ENCODE measurements at places on chromosomes 11 and 22.

GRCh38 chr11:27058456-27058855 is 17.8 kb downstream of the BBOX1 start:
- DNase-seq, result no peak

GRCh38 chr11:124043420-124043819 is 2.3 kb upstream of the OR10G7 start:
- no peak for DNase-seq

GRCh38 chr22:34055525-34056200 is 135.4 kb upstream of the LARGE1 start:
- DNase-seq, result no peak

- DNase-seq, result no peak
Measured at GRCh38 chr11:130711193-130711592, 205.1 kb downstream of the SNX19 start.

DNA sequence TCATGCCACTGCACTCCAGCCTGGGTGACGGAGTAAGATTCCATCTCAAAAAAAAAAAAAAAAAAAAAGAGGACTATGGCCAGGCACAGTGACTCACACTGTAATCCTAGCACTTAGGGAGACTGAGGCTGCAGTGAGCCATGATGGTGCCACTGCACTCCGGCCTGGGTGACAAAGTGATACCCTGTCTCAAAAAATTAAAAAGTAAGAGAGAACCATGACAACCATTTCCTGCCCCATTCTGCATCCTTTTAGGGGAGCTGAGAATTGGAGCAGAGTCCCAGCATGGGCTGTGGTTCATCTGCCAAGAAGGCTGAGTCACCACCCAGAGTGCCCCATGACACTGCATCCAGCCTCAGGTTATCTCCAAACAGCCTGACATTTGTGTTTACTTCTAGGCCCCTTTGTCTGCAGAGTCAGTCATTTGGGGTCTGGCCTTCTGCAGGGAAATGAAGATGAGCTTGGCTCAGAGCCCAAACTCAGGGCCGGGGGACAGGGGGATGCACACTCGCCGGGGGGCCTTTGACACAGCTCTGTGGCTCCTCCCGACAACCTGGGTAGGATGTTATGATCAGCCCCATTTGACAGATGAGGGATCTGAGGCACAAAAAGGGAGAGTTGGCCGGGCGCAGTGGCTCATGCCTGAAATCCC is 4.7 kb downstream of the CSDC2 start:
- DNase-seq, result no peak

GRCh38 chr11:93740031-93740729 is 1.1 kb downstream of the TAF1D start:
- DNase-seq, result no peak

- DNase-seq, result no peak
Measured at GRCh38 chr11:11607772-11608171, 14.0 kb downstream of the GALNT18 start.

- no peak for DNase-seq
Measured at GRCh38 chr22:37745548-37746365, 48.9 kb downstream of the TRIOBP start.

DNA sequence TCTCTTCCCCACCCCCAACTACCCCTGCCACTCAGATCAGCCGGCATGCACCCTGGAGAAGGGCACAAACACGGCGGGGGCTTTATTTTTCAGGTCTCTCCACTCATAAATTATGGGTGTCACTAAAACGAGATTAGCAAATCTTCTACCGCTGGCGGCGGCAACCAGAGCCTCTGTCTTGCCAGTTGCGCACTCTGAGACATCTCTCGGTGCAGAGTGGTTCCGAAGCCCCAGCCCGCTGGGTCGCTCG is 125.3 kb upstream of the C11orf58 start:
- DNase-seq, result no peak

DNA sequence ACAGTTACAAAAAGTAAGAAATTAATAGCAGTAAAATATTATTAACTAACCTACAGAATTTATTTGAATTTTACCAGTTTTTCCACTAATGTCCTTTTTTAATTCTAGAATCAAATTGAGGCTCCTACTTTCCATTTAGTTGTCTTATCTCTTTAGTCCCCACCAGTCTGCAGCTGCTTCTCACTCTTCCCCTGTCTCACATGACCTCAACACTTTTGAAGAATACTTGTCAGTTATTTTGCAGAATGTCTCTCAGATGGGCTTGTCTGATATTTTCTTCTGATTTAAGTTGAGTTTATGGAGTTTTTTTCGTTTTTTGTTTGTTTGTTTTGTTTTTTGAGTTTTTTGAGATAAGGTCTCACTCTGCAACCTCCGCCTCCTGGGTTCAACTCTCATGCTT is 74.3 kb upstream of the ADORA2A start:
- no peak for DNase-seq

DNA sequence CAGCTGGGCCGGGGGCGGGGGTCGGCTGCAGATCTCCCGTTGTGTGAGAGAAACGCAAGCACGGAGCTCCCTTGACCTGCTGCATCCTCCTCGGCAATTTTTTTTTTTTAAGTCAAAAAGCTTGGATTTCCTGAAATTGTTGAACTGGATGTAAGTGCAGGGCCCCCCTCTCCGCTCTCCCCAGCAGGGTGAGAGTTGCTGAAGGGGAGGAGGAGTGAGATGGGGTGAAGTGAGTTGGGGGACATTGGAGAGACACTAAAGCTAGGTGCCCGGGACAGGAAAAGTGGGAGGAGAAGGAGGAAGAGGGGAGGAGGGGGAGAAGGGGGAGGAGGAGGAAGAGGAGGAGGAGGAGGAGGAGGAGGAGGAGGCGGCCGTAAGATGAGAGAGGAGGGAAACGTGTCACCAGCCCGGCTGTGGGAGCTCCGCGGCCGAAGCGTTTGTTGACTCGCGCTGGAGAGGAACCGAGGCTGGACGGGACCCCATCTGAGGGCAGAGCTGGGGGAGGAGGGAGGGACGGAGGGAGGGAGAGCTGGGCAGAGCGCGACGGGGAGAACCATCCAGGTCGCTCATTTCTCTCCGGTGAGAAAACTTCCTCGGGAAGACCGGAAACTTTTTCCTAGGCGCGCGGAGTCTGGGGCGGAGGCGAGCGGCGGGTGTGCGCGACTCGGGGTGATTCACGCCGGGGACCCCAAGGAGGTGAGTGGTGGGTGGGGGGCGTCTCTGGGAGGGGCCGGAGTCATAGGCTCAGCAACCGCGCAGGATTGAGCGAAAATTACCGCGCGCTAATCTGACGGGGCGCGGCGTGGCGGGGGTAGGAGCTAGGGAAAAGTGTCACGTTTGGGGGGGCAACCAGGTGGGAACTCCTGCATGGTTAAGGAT is 80.2 kb downstream of the PRR5L start:
- DNase-seq, result no peak

GRCh38 chr11:67582011-67582410 is 1.6 kb upstream of the GSTP1 start:
- no peak for DNase-seq

- no peak for DNase-seq
Measured at GRCh38 chr11:30583476-30584280, 2.5 kb downstream of the MPPED2 start.

DNA sequence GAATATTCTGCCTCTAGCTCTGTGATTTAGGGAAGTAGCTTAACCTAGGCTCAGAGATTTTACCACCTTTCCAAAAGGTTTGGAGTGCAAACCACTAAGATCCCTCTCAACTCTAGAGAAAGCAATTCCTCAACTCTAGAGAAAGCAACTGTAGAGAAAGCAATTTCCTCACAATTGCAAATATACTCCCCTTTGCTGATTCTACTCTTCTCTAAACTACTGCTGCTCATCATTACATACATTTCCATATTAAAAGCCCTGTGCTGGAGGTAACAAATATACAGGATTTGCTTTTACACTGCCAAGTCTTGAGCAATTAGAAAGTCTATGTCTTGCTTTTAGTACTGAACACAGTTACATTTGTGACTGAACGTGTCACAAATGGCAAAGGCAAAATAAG is 48.2 kb downstream of the ALG9 start:
- DNase-seq, result no peak

DNA sequence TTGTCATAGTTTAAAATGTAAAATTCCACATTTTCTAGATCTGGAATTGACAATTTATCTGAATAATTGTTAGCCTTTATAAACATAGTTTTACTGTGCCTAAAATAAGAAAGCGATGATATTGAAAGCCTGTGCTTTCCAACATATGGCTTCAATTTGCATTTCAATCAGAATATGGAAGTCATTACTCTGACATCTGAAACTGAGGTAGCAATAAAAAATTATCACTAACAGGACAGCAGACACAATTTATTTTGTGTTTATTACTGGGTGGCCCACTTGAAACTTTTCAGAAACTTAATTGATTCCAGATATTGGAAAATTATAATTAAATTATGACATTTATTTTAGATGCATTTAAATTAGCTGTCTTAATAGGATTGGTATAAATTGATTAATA is 78.5 kb downstream of the TMEM135 start:
- DNase-seq, result no peak

DNA sequence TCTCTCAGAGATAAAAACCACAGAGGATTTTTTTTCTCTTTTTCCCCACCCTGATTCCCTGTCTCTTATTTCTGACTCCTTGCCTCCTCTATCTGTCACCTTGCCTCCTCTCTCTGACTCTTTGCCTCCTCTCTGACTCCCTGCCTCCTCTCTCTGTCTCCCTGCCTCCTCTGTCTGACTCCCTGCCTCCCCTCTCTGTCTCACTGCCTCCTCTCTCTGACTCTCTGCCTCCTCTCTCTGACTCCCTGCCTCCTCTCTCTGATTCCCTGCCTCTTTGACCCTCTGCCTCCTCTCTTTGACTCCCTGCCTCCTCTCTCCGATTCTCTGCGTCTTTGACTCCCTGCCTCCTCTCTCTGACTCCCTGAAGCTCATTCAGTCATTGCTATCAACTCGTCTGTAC is 3.1 kb downstream of the RASD2 start:
- no peak for DNase-seq

- DNase-seq, result no peak
Measured at GRCh38 chr22:46391486-46392136, 56.1 kb downstream of the TRMU start.

DNA sequence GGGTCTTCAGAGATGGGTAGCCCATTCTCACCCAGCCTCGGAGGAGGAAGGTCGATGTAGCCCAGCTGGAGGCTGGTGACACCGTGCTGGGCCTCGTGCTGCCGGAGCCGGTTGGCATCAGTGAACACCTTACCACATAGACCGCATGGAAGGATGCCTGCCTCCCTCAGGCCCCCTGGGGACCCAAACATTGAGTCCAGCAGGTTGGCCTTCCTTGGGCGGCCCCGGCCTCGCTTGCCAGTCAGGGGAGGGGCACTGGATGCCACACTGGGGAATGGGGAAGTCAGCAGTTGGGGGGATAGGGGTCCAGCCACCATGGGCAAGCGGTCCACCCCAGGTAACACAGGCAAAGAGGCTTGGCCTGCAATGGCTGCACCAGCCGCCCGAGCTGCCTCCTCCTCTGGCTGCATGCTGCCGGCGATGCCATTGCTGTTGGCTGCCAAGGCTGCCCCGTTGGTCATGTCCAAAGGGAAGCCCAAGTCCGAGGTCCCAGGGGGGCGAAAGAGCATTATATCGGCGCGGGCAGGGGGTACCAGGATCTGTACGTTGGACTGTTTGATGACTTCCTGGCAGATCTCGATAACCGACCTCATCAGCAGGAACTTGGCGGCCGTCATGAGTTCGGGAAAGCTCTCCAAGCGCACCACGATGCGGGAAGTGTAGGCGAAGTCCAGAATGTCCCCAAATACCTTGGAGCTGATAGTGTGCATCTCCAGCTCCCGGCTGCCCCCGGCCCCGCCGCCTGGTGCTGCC is 1.4 kb downstream of the PATZ1 start:
- no peak for DNase-seq

GRCh38 chr11:72179049-72179803 is 12.7 kb upstream of the FOLR1 start:
- no peak for DNase-seq

DNA sequence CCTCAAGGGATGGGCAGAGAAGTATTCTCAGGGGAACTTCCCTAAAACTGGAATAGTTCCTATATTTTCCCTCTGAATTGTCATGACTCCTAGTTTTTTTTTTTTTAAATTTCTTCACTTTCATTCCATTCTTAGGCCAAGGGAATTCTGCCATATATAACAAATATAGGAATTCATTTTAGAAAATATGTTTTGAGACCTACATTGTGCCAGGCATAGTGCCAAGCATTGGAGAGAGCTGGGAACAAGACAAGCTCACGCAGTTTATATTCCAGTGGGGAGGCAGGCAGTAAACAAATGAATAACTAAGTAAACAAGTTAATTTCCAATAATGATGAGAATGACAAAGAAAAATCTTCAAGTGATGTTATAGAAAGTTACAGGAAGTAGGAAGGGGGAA is 2.6 kb upstream of the NPTXR start:
- no peak for DNase-seq

GRCh38 chr11:103733889-103734288 is 302.6 kb upstream of the DDI1 start:
- no peak for DNase-seq

DNA sequence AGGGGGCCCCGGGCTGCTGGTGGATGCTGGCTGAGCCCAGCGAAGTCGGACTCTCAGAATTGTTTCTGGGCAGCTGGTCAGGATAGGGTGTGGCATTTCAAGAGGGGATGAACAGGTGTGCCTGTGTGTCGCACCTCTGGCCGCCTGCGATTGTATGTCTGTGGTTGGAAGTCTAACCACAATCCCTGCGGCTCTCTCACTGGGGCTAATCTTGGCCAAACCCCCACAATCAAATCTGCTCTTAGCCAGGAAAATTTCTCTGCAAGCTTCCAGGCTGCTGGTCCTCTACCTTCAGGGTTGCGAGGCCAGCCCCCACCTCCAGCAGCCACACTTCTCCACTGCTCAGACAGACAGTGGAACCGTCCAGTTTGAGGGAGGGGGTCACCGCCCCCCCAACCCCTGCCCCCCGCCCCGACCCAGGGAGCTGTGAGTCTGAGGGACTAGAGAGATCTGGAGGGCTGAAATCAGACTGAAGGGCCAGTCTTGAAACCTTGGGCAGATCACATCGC is 953 bp downstream of the ATG16L2 start:
- DNase-seq, result no peak
